ENCODE measurements at places on chromosomes 7 and 10.
A peak's percentile ranks its signal among the peaks of the same experiment; 100 is the strongest.

DNA sequence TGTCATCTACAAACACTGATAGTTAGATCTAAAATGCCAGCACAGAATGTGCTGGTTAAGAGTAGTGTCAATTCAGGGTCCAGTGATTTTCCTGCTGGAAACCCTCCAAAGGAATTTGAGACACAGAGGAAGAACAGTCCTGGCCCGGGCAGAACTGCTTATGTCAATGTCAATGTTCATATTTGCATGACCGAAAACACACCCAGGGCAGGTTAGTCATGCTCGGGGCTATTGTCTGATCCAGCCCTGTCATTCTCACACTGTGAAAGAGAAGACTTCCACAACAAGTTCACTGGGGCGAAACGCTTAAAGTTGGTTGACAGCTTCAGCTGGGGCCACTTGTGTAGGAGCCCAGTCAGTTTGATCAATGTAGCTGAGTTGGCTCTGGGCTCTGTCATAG, 139.3 kb downstream of the C1GALT1 start:
- no peak for DNase-seq

- no peak for DNase-seq
Measured at GRCh38 chr7:29331163-29331562, 136.6 kb downstream of the CHN2 start.

GRCh38 chr10:69516316-69516715, 56.9 kb downstream of the NEUROG3 start:
- no peak for DNase-seq

DNA sequence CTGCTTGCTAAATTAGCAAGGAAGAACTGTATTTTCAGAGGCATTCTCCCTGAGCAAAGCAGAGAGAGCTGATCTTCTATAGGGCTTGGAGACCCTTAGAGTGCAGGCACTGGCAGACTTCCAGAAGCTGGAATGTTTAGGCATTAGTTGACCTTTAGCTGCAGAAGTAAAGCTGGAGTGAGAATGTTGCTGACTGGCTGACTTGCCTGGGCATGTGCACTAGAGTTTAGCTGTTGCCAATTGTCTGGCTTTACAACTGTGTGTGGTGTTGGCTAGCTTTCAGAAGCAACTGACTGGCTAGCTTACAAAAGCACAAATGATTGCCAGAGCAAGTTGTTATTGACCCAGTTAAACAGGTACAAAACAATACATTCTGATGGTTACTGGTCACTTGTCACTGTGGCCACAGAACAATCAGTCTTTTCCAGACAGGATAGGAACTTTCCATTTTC, 25.1 kb downstream of the FAM13C start:
- no peak for DNase-seq

- no peak for DNase-seq
Measured at GRCh38 chr10:128025951-128026350, 100.3 kb downstream of the MKI67 start.

DNA sequence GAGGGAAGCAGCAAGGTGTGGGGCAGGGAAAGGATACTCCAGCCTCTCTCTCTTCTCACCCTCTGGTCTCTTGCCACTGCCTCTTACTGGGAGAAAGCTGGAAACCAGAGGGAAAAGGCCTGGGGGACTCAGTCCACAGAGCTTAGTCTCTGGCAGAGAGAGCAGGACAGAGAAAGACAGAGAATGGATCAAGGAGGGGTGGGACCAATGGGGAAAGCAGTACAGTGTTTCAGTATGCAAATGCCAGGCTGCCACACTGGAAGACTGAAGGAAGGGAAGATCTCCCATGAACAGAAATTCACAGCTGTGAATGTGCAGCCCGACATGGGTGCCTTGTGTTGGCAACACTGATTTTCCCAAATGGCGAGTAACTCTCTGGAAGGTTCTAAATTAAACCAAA, 40.4 kb downstream of the CREB5 start:
- DNase-seq: no peak

DNA sequence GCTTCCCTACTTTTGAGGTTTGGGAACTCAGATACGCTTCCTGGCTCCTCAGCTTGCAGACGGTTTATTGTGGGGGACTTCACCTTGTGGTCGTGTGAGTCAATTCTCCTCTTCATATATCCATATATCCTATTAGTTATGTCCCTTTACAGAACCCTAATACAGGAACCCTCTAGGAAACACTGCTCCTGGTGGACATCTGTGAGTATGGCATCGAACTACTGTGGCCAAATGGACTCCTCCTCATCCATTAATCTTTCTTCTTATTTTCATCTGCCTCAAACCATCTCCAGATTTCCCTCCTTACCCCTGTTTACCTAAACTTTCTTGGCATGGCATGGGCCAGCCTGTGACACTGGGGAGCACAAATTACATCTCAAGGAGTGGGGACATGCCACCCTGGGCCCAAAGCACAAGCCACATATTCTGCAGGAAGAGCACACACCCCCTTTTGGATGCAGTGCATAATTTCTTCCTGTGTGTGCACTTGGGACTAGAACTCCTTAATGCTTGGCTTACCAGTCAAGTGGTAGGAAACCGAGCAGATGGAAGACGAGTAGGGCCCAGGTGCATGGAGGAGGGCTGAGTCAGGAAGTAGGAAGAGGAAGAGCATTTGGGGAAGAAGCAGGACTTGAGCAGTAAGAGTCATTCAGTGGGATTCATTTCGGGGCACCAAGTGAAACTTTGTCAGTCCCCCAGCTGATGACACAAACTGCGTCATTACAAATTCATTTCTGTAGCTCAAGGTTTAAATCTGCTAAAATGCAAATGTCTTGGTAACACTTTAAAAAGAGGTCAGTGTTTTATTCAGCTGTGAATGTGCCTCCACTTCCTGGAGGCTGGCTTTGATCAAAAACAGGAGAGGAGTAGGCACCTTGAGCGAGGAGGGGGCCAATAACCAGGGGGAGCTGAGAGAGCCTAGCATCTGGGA, 80.8 kb upstream of the PLXNA4 start:
- no peak for DNase-seq

GRCh38 chr10:100866575-100867098, 46.1 kb upstream of the SLF2 start:
- DNase-seq: no peak

DNA sequence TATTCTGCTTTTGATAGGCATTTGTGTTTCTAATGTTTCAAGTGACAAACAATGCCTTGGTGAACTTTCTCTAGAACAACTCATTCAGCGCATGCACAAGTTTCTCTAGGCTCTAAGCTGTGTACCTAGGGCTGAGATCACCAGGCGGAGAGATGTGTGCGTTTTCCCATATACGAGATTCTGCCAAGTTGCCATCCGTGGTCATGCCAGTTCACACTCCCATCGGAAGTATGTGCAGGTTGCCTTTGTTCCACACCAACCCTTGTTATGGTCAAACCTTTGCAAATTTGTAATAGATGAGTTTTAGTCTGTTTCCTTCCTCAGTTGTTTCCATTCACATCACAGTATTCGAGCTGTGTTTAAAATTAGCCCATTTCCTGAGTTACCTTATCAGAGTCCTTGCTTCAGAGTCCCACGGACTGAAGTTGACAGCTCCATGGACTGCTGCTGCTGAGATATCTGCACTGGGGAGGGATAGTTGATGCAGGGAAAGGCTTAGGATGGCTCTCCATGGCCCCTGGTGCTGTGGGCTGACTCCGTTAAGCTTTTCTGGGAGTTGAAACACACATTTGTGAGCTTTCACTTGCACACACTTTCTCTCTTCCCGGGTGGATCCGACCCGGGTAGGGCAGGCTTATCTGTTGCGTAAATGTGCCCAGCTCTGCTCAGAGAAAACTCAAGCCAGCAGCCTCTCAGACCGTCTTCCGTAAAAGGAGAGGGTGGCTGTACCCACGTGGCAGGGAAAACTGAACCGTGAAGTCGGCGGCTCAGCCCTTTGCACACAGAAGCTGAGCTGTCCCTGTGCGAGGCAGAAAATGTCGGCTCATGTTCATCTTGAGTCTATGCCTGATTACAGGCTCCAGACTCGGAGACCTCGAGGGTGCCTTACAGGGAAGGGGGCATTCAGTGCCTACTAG, 49.4 kb downstream of the HK1 start:
- peak; percentile 22 for DNase-seq

DNA sequence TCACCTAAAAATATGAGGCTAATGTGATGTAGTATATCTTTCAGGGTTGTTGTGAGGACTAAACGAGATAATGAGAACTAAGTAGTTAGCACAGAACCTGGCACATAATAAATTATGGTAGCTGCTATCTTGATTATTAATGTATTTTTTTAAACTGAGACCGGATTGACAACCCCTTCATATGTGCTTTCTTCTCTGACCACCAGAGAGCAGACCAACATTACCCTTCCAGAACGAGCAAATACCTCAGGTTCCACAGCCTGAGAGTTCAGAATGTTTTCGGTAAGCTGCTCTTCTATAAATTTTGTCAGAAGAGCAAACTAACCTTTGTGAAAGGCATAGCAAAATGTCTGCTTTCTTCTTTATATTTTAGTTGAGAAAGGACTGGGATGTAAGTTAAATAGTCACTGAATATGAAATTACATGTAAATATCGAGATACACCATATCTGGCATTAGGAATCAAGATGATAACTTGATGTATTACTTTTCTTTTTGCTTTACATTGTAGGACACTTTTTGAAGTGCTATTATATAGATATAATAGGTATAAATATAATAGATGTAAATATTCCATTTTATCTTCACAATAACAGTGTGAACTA, 13.6 kb upstream of the BPGM start:
- no peak for DNase-seq

DNA sequence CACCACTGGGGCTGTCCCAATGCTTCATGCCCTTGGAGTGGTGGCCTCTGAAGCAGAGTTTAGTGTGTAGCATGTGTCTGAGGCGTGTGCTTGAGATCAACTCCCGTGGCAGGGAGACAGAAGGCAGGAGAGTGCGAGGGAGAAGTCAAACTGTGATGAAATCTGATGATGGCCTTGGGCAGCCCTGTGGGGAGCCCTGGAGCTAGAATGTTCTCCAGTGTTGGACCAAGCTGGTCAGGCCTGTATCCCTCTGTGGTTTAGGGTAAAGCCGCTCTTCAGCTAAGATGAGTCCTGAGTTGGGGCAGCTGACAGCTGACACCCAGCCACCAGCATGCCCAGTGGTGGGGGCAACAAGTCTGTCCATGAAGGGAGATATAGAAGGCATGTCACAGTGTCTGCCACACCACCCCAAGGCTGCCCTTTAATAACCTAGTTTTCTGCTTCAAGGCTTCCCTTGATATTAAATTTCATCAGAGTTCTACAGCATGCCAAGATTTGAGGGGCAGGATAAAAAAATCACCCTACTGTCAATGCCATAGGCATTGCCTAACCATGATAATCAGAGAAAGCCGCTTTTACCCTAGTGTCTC, 170.5 kb upstream of the SVIL start:
- DNase-seq: no peak

DNA sequence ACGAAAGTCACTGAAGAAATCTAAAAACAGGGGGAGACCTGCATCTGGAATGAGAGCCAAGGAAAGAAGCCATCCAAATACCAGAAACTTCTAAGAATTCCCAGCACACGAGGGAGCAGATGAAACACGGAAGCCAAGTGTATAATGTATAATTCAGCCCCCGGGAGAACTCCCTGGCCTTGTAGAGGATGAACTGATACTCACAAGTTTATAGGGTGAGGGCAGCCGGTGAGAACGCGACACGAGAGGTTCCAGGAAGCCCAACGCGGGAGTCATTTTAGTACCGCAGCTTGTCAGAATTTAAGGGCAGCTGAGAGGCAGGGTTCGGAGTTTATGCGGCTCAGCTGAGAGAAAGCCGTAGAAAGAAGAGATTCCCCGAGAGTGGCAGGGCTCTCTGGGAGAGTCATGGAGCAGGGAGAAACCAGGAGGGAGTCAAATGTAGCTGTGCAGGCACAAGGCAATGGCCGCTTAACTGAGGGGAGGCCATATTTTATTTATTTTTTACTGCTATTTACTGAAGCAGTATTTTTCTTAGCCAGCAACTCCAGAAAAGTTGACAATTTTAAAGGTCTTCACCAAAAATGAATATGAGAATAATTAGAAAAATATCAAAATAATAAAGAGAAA, 164.0 kb downstream of the NPSR1 start:
- no peak for DNase-seq

DNA sequence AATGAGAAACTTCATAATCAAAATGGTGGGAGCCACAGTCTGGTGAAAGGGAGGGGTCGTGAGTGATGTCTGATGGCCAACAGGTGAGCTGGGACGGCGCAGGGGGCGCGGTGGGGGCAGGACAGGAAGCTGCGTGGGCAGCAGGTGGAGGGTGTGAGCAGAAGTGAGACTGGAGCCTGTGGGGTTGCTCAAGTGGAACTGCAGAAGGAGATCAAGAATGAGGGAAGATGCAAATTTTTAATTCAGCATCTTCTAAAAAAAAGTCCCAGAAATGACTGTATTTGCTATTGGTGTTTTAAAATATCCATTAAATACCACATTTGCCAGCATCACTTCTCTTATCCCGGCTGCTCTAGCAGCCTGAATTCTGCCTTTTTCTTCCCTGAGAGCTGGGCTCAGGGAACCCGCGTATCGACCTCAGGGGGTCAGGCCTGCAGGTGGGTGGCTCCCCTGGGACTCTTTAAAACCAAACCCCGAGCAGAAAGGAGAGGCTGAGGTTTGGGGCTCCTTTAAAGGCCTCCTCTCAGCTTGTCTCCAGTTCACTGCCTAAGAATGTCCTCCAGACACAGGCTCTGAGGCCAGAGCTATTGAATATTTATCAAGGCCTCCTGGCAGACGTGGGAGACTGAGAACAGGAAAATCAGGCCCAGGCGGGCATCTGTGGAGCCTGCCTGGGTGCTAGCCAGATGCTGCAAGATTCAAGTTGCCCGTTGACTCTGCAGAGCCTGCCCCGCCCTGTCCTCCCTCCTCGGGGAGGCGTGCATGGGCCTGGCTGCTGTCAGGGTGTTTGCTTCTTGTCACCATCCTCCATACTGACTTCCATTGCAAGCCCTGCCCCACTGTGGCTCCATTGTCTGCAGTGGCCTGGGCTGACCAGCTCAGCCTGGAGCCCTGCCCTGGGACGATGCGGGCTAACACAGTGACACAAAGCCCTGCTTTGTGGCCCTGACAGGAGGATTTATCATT, 53.9 kb downstream of the SYPL1 start:
- DNase-seq: no peak

DNA sequence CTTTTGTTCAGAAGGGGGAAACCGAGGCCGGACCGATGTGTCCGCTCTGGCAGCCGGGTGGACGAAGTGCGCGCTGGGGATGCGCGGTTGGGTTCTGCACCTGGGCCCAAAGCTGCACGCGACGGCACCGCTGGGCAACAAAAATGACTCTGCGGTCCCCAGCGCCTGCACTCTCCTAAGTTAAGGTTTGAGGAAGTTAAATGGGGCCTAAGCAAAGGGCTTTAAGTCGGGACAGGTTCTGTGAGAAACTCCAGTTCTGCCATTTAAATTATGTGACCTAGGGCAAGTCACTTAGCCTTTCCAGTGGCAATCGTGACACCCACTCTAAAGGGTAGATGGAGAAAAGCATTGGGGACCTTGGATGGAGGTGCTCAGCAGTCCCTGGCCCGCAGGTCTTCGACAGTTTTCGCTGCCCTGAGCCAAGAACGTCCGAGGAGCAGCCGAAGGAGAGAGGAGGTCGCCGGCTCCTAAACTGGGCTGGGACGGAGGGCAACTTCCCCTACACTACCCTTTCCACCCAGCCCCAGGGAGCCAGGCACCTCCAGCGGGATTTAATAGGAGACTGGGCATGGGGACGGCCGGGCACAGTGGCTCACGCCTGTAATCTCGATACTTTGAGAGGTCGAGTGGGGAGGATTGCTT, 534 bp upstream of the ACBD5 start:
- no peak for DNase-seq
